ENCODE measurements at places on chromosomes 3 and 15.

DNA sequence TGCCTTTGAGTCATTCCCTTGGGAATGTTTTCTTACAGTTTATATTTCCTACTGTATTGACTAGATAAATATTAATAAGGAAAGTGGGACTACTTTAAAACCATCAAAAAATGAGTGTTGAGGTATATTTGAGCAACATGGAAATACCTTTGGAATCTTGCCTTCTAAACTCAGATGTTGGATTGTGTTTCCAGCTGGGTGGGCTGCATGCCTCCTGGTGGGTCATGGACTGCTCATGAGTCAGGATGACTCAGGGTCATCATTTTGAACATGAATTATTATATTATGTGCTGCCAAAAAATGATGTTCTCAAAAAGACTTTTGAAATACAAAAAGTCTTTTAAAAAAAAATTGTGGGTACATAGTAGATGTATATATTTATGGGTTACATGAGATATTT is 41.1 kb upstream of the APH1B start:
- DNase-seq: peak; percentile 84

DNA sequence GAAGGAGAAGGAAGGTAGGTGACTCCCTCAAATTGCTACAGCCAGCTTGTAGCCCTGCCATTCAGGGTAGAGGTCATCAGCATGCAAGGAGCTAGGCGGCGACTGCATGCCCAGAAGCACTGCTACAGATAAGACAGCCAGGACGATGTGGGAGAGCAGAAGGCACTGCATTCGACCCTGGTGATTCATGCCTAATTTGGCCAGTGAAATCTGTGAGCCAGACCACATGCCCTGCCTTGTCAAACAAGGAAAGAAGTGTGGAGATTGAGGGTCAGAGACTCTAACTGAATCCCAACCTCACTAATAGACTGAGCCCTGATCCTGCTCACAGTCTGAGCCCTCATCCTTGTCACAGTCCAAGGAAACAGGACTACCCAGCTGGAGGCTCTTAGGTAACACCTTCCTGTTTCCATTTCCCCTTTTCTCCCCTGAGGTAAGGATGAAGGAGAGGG is 86.6 kb downstream of the LINGO1 start:
- DNase-seq: peak; percentile 37

- no peak for DNase-seq
Observed at GRCh38 chr15:37041042-37041441, 59.3 kb downstream of the MEIS2 start.

- DNase-seq: no peak
Observed at GRCh38 chr3:177711637-177712036, 514.4 kb upstream of the TBL1XR1 start.

DNA sequence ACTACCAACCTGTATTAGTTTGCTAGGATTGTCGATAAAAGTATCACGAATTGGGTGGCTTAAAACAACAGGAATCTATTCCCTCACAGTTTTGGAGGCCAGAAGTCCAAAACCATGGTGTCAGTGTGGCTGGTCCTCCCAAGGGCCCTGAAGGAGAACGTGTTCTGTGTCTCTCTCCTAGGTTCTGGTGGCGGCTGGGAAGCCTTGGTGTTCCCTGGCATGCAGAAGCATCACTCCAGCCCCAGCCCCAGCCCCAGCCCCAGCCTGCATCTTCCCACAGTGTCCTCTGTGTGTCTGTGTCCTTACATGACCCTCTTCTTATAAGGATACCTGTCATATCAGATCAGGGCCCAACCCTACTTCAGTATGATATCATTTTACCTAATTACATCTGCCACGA is 272.5 kb upstream of the LYSMD4 start:
- DNase-seq: no peak

- DNase-seq: no peak
Observed at GRCh38 chr3:42443292-42443691, 32.9 kb upstream of the LYZL4 start.

- DNase-seq: no peak
Observed at GRCh38 chr3:192026661-192027060, 565.7 kb downstream of the PYDC2 start.

DNA sequence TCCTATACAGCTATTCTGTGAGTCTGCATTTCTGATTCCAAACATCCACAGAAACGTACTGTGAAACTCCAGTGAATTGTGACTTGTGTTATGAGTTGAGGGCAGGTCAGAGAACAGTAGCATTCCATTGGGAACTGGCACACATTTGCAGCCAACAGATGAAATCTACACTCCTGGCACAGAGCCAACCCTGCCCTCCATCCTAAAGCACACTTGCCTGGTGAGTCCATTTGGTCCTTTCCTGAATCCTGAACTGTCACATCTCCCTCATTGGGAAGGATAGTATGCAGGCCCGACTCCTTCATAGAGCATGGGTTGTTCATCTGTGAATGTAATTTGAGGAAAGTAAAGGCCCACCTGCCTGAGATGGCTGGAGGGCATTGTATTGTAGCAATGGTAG is 314.3 kb upstream of the RASGRP1 start:
- no peak for DNase-seq

GRCh38 chr3:62101488-62101887 is 271.9 kb downstream of the FEZF2 start:
- DNase-seq: peak; percentile 49

- no peak for DNase-seq
Observed at GRCh38 chr3:108823227-108823626, 641 bp downstream of the TRAT1 start.

GRCh38 chr3:169170456-169170855 is 493.1 kb downstream of the MECOM start:
- no peak for DNase-seq

- DNase-seq: no peak
Observed at GRCh38 chr3:19248143-19248542, 99.8 kb downstream of the KCNH8 start.

- DNase-seq: no peak
Observed at GRCh38 chr3:197149528-197149927, 119.9 kb upstream of the MELTF start.

- DNase-seq: no peak
Observed at GRCh38 chr15:44317423-44318058, 29.0 kb downstream of the GOLM2 start.

DNA sequence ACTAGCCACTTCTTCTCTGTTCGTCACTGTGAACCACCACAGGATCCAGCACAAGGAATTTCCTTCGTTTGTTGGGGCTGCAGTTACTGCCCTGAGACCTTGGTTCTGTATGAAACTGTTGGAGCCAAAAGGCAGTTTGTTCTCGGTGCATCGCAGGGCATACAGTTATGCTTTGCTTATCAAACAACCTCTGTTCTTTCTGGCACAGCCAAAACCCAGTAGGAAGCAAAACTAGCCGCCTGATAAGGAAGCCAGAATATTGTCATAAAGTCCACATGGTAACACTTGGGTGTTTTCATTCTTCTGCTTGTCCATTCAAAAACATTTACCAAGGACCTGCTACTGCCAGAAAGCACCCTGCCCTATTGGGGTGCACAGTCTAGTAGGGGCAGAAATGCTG is 116.1 kb downstream of the RAB11A start:
- DNase-seq: no peak

DNA sequence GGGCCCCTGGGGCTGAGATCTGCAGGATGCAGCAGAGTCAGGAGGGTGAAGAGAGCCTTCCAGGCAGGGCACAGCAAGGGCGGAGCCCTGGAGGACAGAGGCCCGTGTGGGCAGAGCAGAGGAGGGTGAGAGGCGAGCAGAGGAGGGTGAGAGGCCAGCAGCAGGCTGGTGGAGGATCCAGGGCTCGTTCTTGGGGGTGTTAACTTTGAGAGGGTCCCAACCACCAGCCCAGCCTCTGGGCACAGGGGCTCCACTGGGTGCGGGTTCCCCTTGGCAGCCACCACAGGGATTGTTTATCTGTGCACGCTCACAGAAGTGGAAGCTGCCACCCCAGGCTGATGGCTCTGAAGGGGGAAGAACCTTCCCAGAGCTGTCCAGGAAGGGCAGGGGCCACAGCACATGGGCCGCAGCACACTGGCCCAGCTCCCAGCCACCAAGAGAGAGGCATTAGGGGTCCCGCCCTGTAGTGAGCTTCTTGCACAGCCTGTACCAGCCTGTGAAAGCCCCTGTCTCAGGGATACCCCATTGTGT is 9.3 kb upstream of the PLXND1 start:
- no peak for DNase-seq

DNA sequence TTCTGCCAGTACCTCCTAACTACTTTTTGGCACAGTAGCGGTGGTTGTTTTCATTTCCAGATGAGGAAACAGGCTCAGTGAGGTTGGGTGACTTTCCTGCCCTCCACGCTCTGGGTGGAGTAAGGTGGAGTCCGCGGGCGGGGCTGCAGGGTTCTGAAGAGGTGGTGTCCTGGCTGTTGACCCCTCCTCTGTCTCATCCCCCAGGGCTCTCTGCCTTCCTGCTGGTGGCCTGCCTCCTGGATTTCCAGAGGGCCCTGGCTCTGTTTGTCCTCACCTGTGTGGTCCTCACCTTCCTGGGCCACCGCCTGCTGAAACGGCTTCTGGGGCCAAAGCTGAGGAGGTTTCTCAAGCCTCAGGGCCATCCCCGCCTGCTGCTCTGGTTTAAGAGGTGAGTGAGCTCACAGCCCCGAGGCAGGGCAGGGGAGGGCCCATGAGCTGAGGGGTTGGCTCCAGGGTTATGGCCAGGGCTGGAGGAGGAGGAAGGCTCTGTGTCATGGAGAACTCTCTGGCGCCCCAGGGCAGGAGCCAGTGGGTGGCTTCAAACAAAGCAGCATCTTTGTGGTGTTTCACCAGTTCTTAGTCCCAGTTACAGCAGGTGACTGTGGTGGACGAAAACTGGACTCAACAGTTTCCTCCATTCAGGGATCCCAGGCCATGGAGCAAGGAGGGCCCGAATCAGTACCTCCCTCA is 10.4 kb downstream of the SLC28A1 start:
- no peak for DNase-seq

- DNase-seq: peak; percentile 24
Observed at GRCh38 chr15:99486371-99487336, 79.1 kb upstream of the MEF2A start.

DNA sequence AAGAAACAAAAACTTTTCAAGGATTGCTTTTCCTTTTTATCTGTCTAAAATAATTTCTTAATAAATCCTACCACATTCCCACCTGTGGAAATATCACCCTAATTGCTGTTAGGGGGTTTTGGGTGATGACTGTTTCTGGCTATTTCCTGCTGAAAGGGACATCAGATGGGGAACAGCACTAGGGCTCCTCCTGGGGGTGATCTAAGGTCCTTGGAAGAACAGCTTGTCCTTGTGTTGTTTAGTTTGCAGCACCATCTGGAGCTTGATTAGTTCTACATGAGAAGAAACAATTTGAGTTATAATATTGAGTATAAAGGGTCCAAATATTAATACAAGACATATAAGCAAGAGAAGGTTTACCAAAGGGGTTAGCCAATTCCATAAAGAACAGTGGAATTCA is 18.7 kb downstream of the OR5H15 start:
- DNase-seq: no peak

DNA sequence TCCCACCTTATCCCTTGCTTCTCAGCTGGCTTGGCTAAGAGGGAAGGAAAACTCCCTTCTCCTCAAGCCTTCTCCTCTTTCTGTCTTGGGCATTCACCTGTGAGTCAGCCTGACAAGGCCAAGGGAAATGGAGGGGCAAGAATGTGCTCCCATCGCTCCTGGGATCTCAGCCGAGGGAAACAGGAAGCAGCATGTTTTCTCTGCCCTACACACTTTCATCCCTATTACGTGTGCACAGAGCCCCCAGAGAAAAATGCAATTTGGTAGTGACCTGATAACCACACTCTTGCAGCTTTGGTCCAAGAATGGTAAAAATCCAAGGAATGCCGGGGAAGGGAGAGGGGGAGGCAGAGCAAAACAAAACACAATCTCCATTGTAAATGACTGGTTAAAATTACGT is 32.9 kb upstream of the MTMR10 start:
- DNase-seq: peak; percentile 95

GRCh38 chr3:63936925-63937324 is 24.7 kb upstream of the SCAANT1 start:
- no peak for DNase-seq

DNA sequence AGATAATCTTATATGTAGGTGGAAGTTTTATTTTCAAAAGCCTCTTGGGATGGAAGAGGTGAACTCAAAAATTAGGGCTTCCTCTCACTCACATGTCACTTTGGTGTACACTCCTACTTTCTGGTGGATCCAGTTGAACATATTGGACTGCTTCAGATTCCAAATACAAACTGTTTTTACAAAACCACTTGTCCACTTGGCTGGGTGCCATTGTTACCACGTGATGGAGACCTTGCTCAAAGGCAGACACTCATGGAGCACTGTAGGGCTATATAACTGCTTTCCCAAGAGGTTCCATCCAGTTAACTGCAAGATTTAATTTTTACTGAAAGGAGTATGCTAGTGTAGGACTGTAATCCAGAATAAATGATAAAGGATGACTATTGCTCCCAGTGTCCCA is 307.0 kb downstream of the EPHA6 start:
- DNase-seq: no peak

- DNase-seq: no peak
Observed at GRCh38 chr3:16897254-16897926, 12.6 kb downstream of the PLCL2 start.

- no peak for DNase-seq
Observed at GRCh38 chr3:150623945-150624344, 20.8 kb downstream of the SELENOT start.

DNA sequence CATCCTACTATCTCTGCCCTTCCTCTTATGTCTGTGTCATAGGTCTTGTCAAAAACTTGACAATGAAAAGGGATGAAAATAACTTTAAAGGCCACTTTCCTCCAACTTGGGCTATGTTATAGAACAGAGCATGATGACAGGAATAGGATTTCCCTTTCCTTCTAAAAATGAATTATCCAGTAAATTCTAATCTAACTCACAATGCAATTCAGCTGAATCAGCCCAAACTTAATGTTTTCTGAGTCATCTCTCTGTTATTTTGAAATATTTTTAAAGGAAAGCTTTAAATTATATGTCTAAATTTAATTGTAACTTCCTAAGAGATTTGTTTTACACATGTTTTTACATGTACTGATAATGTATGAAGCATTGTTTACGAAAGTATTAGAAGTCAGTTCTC is 258.5 kb downstream of the BBX start:
- DNase-seq: no peak

DNA sequence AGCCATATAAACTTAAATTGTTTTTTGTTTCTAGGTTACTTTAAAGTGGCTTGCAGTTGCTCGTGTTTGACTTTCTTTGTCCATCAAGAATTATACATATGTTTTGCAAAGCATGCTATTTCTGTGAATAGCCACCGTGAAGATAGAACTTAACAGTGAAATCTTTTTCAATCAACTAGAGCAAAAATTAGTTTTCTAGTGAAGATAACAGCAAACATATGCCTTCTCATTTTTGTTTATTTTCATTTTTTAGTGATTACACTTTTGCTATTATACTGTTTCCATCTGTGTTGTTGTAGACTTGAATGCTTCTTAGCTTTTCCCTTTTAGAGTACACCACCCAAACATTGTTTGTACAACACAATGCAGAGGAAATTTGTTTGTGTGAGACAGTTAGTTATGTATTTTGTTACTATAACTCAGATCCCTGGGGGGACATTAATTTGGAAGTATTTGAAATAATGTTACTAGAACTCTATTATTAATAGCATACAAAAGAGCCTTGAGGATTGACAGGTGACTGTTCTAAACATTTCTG is 62.8 kb downstream of the CRYBG3 start:
- DNase-seq: no peak

Measured in fibroblast of skin of left biceps (primary cell).